Smooth muscle cell of the brain vasculature (primary cell): ENCODE measurements at places on chromosomes 2 and 18.

DNA sequence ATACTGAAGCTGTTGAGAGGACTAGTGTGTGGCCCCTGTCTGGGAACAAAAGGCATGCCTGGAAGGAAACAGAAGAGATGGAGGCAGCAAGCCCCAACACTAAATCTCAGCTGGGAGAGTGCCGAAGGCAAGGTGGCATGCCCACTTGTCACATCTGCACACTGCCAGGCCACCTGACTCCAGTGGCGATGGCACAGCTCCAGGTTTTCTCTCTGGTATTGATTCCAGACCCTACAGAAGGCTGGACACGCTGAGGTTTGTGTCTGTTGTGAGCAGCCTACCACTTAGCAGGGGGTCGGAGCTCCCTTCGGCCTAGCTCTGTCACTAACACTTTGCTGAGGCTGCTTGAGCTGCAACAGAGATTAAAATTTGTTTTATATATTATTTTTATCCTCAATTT, 307.3 kb downstream of the TDRD15 start:
- DNase-seq = no peak

DNA sequence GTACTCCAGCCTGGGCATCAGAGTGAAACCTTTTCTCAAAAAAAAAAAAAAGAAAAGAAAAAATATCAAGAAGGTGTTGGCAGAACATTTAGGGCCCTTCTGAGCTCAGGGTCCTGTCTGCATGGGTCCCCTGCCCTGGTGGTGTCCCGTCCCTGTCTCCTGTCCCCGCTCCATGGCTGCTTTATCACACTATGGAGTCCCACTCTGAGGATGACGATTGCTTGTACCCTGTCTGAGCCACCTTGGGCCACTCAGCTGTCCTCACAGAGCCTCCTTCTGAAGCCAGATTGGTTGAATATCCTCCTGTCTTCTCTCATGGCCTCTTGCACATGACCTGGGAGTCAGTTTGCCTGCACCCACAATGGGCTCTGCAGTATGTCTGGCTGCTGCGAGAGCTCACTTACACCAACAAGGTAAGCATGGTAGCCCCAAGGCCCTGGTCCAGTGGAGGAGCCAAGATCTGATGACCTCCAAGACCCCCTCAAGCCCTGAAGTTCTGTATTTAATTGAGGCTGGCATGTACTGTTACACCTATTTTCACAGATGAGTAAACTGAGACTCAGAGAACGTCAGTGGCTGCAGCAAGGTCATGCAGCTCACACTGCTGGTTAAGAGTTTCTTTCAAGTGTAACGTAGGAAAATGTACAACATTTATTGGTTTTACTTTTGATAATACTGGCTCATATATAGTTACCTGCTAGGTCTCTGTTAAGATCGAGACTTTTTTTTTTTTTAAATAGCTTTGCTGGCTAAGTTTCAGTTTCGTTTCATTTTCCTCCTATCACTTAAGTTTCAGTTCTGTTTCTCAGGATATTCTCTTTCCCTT, 16.9 kb upstream of the ZCCHC2 start:
- DNase-seq = no peak

DNA sequence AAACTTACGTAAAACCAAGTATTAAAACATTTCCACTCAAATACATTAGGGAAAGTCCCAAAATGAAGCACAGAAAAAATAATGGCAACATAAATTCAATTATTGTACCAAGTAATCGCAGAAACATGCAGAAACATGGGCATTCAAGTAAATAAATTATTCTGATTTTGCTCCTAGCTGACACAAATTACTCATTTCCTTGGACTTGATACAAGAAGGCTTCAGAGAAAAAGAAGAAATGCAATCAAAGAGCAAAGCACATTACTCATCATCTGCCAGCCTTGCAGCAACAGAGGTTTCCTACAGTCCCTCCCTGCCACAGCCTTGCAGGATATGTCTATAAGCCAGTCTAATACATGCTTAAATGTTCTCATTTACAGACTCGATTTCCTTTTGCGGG, 439.8 kb upstream of the LYPD1 start:
- DNase-seq = no peak

- no peak for DNase-seq
These were observed 1080.8 kb upstream of the DDX18 start for GRCh38 chr2:116733699-116734098.

GRCh38 chr18:53887447-53887846, 337.0 kb downstream of the MBD2 start:
- DNase-seq = no peak

GRCh38 chr2:191927991-191928390, 81.1 kb upstream of the CAVIN2 start:
- peak; percentile 73 for DNase-seq

DNA sequence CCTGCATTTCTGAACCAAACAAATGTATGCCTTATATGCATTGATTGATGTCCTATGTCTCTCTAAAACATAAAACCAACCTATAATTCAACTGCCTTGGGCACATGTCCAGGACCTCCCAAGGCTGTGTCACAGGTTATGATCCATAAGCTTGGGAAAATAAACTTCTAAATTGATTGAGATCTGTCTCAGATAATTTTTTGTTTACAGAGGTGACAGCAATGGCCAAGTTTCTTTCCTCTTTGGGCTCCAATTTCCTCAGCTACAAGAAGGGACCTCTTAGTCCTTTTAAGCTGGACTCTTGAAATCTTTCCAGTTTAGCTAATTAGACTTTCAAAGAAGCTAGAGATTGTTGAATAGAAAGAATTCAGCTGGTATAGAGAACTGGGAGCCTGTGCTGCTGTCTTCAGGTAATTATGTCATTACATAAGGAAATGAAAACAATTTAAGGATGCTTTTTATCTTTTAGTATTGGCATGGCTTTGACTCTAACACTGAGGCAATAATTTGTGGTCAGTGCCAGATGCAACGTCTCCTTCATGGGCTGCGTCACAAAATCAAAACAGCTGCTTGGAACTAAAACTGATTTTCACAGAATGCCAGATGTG, 412.1 kb upstream of the TRIB2 start:
- no peak for DNase-seq

GRCh38 chr2:197181491-197181890, 129.1 kb downstream of the ANKRD44 start:
- no peak for DNase-seq

DNA sequence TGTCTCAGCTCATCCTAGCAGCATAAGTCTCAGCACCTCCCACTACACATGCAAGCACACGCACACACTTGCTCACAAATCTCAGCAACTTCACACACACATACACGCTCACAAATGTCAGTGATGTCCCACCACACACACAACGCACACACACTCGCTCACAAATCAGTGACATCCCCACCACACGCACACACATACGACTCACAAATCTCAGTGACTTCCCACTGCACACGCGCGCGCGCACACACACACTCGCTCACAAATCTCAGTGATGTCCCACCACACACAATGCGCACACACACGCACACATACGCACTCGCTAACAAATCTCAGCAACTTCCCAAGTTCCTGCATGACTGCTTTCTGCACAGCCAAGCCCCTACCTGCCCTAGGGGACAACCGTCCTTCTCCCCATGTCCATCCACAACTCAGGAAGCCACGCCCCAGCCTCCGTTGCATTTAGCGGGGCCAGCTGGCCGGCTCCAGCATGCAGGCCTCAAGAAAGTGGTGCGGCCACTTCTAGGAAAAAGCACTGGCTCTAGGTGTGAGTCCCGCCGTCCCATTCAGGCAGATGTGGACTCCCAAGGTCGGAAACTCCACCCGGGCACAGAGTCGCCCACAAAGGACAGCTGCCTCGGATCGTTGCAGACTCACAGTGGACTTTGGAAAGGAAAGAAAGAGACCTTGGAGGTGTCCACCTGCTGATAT, 180.1 kb upstream of the SALL3 start:
- DNase-seq = no peak

- no peak for DNase-seq
These were observed 35.2 kb downstream of the FAM228A start for GRCh38 chr2:24210106-24210455.

DNA sequence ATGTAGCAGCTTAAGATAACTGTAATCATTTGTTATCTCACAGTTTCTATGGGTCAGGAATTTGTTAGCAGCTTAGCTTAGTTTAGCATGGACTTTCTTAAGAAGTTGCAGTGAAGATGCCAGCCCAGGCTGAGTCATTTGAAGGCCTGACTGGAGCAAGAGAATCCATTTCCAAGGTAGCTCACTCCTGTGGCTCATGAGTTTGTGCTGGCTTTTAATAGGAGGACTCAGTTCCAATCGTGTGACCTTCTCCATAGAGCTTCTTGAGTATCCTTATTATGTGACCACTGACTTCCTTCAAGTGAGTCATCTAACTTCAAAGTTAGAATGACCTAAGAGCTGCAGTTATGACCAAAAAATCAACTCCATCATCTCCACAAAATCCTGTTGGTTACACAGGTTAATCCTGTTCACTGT, 1.4 kb downstream of the GPATCH11 start:
- no peak for DNase-seq

GRCh38 chr2:168626096-168626495, 170.0 kb downstream of the CERS6 start:
- DNase-seq = no peak

- DNase-seq = no peak
These were observed 28.9 kb downstream of the MGAT5 start for GRCh38 chr2:134282629-134283400.

GRCh38 chr2:159985656-159986055, 76.8 kb downstream of the PLA2R1 start:
- no peak for DNase-seq

GRCh38 chr2:70141902-70142589, 48.8 kb downstream of the C2orf42 start:
- no peak for DNase-seq

- DNase-seq = no peak
These were observed 126.5 kb downstream of the GALR1 start for GRCh38 chr18:77376043-77376732.

- DNase-seq = no peak
These were observed 57.2 kb upstream of the RTN4 start for GRCh38 chr2:55107436-55107835.

- DNase-seq = peak; percentile 9
These were observed 27.4 kb upstream of the CHAC2 start for GRCh38 chr2:53740170-53740569.

DNA sequence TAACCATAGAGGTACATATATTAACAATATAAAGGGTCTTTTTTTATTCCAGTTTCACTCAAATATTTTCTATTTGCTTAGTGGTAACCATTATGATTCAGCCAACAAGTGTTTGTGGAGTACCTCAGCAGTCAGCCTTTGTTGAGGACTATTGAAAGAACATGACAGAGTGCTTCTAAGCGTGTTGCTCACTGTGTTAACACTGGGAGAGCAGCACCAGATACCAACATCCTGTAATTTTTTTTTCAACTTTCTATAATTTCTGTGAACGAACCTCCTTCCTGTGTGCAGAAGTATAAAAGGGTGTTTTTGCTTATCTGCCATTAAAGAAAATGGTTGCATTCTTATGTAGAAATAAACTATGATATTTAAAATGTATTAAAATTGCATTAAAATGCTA, 239.0 kb downstream of the PHLPP1 start:
- DNase-seq = no peak

- DNase-seq = no peak
These were observed 227.1 kb upstream of the LYPD1 start for GRCh38 chr2:132897111-132897510.

DNA sequence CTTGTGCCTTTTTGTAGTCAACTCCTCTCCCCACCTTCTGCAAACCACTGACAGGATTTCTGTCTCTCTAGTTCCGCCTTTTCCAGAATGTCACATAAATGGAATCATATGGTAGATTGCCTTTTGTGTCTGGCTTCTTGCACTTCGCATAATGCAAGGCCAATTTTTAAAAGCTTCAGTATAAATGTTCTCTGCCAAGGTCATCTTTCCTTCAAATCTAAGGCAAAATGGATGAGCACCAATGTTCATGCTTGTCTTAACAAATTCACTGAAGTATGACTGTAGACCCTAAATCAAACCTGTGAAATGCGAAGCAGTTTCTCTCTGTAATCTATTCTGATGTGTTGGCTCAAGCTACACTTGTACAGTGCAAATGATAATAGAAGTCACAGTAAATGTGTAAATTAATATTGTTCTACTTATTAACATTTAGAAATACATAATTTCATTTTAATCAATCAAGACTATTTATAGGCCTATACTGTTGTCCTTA, 92.8 kb upstream of the GLS start:
- DNase-seq = no peak

- no peak for DNase-seq
These were observed 80.7 kb upstream of the LDLRAD4 start for GRCh38 chr18:13137670-13138419.

DNA sequence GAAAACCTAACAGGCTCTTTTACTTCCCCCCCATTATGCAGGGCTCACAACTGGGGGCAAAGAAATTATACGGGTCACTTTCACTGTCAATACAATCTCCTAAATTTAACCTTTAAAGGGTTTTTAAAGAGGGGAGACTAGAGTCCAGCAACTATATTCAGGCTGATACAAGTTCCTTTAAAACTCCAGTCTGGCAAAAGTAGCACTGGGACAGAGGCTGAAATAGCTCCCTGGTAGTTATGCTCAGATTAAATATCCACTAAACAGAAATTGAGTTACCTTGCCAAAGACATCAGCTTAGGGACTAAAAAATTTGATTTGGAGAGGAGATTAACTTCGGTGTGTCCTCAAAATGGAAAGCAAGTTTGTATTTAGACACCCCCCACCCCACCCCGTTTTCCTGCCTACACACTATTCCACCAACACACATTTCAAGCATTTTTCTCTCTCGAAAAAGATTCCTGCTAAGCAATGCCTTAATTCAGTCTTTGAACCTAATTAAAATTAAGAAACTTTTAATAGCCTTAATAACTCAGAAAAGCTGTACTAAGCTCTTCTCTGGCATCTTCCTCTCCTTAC, 127.2 kb downstream of the OSBPL1A start:
- no peak for DNase-seq

GRCh38 chr2:232649033-232649432, 15.6 kb downstream of the EFHD1 start:
- DNase-seq = no peak

DNA sequence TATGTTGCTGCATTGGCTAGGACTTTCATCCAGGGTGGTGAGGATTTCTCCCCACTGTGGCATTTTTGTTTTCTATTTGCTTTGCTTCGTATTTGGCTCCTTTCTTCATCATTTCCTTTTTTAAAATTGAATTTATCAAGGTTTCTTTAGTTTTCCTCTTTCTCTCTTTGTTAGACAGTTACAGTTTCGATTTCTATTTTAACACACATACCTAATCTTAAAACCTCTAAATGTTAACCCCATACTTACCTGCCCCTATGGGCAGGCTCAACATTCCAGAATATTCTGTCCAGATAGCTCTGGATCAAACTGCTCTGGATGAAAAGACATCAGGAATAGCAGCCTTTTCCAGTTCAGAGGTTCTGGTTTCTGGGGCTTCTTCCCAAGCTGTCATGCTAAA, 49.2 kb downstream of the DIPK1C start:
- no peak for DNase-seq

DNA sequence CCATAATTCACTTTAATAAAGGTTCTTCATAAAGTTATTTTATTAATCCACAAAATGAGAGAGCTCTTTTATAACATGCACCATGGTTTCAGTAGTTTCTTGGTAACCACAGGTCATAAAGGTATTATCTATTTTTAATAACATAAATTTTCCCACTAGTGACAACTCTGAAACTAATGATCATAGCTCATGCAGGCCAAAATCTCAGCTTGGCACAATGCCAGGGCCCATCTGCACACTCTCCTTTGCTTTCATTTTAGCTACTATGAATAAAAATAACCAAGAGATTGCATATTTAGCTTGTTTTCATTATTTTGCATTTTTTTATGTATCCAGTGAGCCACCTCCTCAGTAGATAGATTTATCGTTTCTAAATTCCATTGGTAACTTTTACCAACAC, 691.8 kb upstream of the CHAC2 start:
- no peak for DNase-seq
